NCI-H460 (cell line): ENCODE measurements at places on chromosomes 6 and 20. TPM values are rescaled to one million over a fixed set of nuclear protein-coding genes. Genes with fewer than 3 reads are reported as not detected.

GRCh38 chr6:138109042-138109997 is 2.1 kb upstream of the PERP start:
- peak; percentile 68 for DNase-seq

GRCh38 chr6:57087916-57088315 is 2.1 kb upstream of the ZNF451 start:
- no peak for DNase-seq

DNA sequence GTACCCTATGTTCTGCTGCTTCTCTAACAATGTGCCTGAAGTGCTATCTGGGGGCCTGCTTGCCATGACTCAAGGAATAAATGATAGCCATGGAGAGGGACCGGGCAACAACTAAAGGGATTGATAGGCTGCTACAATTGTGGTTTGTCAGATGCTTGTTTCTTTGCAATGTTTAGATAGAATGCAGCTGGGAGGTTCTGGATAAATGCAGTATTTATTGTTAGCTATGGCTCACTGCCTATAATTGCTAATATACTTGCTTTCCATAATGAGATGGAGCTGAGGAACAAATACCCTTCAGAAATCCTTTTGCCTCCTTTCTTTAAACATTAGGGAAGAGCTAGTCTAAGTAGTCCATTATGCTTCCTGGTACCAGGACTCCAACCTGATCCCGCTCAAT is 575.2 kb upstream of the SYNCRIP start:
- DNase-seq = no peak

GRCh38 chr20:53934421-53935343 is 135.7 kb downstream of the BCAS1 start:
- no peak for DNase-seq

DNA sequence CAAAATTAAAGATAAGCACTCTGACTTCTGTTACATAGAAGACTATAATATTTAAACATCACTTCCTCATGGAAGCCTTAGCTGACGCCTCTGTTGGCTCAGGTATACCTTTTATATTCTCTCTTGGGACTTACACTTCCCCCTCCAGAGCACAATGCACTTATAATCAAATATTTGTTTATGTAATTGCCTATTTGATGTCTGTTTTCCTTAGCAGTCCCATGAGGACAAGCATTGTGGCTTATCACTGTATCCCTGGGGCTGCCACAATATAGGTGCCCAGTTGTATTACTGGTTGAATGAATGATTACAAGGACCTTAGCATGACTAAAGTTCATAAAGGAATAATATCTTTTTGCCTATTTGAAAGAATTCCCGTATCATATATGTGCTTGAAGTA is 186.7 kb upstream of the VGLL2 start:
- no peak for DNase-seq

- DNase-seq = no peak
These were observed 70.5 kb upstream of the PRL start for GRCh38 chr6:22367346-22367745.

DNA sequence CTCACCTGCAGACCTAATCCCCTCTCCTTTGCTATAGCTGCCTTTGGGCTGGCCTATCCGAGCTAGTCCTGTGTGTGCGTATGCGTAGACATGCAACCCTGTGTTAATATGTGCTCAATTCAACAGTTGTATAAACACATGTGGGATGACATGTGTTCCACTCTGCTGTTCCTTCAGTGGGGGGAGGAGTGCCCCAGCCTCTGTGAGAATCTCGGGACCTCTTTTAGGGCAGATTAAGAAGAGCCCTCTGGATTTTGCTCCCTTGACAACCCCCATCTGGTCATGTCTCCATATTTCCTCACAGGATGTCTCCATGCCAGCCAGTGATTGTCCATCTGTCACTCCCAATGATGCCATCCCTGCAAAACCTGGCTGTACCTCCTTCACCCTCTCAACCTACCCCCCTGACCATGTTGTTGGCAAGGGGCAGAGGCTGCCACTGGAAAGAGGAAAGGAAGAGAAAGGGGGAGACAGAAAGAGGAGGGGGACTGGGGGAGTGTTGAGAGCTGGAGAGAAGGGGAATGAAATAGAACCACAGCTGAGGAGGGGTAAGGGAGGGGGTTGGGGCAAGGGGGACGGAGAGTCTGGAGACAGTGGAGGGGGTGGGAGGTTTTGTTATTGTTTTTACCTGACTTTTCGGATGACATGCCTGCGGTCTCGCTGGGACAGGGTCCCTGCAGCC is 417 bp downstream of the PRRT1 start:
- no peak for DNase-seq

DNA sequence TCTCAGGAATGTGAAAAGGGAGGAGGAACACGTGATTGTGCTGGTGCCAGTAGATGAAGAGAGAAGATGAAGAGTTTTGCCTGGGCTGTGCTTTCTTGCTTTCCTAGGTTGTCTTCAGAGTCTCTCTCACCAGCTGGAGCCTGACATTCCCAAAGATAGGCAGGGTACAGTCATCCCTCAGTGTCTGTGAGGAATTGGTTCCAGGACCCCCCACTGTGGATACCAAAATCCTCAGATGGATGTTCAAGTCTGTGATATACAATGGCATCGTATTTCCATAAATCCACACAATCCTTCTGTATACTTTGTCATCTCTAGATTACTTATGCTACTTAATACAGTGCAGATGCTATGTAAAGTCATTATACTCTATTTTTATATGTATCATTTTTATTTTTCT is 113.5 kb downstream of the SAMD5 start:
- DNase-seq = no peak

- DNase-seq = no peak
These were observed 164.4 kb upstream of the QKI start for GRCh38 chr6:163250116-163250515.

DNA sequence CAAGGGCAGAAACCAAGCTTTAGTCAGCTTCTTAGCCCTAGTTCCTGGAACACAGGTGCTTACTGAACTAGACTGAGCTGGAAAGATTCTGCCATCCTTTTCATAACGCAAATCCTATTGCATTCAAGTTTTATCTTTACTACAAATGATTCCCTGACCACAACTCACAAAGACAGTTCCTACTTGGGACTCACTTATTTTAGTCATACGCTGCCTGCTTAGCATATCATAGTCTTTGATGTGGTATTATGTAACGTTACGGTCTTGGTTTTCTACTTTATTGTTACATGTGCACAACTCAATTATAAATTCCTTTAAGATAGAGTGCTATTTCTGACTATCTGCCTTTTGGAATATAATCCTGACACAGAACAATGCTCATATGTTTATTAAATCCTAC is 59.1 kb downstream of the BLOC1S5 start:
- DNase-seq = no peak

Gene ACTL10
- total RNA-seq = not detected in 2 replicates

Gene THBS2
- not detected in 2 replicates for total RNA-seq

Gene FAM110A
- 2.6 and 3.7 TPM in 2 replicates for total RNA-seq

Gene GCNT2
- total RNA-seq = 34.4 TPM in 2 replicates
